NB4 (cell line): ENCODE measurements at places on chromosomes 3 and 15.

DNA sequence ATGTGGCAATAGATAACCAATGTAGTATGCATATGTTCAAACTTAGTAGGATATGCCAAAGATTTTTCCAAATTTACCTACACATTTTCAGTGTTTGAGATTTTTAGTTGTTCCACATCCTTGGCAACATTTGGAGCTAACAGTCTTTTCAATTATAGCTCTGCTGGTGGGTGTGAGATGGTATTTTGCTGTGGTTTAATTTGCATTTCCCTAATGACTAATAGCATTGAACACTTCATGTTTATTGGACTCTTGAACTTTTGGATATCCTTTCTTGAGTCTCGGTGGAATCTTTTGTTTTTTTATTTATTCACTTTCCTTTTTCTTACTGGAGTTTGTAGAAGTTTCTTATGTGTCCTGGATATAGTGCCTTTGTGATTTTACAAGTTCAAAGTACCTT lies 11.0 kb upstream of the ILDR1 start:
- no peak for DNase-seq

- DNase-seq, result no peak
Measured at GRCh38 chr15:45333550-45333949, 44.8 kb downstream of the GATM start.

GRCh38 chr3:149395107-149396089 lies 17.9 kb upstream of the TM4SF1 start:
- DNase-seq, result no peak

GRCh38 chr3:171732756-171733155 lies 77.5 kb downstream of the PLD1 start:
- no peak for DNase-seq

DNA sequence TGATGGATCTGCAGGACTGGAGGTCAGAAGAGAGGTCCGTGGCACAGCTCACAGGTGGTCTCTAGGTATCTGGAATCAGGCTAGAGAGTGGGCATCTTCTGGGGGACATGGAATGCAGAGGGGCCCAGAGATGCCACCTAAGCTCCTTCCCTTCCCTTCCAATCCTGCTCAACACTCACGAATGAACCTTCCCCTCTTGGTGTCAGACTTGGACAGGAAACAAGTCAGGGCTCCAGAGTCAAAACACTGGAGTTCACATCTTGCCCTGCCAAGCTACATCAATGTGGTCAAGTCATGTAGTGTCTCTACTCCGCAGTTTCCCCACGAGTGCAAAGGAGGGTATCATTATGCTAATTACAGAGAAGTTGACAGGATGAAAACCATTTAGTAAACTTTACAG lies 16.0 kb upstream of the RBPMS2 start:
- no peak for DNase-seq

DNA sequence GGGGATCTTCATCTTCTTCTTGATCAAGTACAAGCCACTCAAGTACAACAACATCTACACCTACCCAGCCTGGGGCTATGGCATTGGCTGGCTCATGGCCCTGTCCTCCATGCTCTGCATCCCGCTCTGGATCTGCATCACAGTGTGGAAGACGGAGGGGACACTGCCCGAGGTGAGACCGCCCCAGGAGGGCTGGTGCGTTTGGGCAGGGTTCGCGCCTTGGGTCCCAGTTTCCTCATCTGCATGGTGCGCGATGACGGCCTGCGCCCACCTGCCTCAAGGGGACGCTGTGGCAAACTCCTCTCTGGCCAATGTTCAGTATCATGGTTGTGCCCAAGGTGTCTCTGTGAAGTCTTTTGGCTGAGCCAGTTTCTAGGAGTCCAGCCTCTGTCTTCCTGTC lies 57.5 kb upstream of the SLC6A1 start:
- no peak for DNase-seq

DNA sequence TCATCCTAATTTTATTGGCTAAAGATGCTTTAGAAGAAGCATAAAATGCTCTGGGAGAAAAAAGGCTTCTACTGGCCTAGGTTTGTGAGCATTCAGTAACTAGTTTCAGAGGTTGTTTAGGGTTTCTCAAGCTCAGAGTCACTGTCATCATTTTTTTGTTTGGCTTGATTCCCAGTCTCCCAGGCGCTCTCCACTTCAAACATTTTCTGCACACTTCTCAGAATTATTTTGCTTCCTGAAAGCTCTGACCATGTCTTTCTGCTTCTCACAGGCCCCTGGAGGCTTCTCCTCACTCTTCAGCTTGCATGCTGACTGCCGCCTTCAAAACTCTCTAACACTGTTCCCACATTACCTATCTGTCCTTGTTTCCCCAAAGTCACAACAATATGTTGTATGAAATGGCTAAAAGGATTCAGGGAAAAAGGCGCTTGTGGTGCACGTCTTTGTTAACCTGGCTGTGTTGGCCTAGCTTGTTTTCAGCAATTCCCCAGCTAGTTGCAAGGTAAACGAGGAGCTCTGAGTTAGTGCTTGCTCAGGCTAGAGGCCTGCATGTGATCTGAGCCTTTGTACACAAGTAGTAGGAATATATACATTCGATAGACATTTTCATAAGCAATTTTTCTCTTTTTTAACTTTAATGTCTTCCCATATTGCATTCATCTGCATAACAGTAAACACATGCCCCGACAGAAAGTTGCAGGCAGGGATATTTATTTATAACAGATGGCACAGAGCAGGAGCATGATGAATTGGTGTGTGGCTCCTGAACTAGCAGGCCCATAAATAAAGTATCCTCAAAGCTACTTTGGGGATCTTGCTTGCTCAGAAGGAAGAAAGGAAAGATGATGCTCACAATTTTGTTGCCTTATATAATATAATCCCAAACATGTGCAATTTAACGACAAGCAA lies 129.2 kb upstream of the DPH6 start:
- DNase-seq, result no peak

- DNase-seq, result peak; percentile 33
Measured at GRCh38 chr15:79408041-79408440, 24.1 kb upstream of the MINAR1 start.

DNA sequence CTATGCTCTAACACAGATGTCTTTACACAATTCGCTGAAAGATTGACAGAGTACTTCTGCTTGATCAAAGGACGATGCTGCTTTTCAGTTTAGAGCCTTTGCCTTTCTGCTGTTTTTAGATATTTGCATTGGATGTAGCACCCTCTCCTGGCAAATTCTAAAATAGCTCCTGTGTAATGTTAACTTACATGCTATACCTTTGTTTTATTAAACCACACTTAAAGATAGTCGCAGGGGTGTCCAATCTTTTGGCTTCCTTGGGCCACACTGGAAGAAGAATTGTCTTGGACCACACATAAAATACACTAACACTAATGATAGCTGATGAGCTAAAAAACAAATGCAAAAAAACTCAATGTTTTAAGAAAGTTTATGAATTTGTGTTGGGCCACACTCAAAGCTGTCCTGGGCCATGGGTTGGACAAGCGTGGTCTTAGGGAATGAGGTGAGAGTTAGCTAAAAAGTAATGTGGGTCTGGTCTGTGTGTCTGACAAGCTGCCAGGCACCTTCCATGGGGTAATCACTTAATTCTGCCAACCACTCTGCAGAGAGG lies 62.9 kb downstream of the ATG7 start:
- DNase-seq, result peak; percentile 73

- no peak for DNase-seq
Measured at GRCh38 chr3:13332740-13333139, 87.4 kb downstream of the NUP210 start.
